Fibroblast of skin of right biceps (primary cell): ENCODE measurements at places on chromosomes 12 and 14.

DNA sequence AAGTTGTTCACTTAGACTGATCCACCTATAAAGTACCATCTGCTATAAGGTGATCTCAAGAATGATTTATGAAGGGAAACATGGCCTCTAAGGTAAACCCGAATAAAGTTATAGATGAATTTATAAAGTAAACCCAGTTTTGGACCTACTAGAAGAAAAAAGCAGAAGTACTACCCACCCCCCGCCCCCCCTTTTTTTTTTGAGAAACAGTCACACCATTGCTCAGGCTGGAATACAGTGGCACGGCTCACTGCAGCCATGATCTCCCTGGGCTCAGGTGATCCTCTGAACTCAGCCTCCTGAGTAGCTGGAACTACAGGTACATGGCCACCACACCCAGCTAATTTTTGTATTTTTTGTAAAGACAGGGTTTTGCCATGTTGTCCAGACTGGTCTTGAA lies 3.9 kb downstream of the ENTPD5 start:
- no peak for DNase-seq

GRCh38 chr12:117447665-117448366 lies 86.4 kb upstream of the NOS1 start:
- DNase-seq = no peak

- DNase-seq = peak; percentile 21
These were observed 2.6 kb upstream of the PPP1R1A start for GRCh38 chr12:54590978-54591591.

GRCh38 chr14:64707661-64708060 lies 3.4 kb downstream of the PLEKHG3 start:
- DNase-seq = peak; percentile 89

DNA sequence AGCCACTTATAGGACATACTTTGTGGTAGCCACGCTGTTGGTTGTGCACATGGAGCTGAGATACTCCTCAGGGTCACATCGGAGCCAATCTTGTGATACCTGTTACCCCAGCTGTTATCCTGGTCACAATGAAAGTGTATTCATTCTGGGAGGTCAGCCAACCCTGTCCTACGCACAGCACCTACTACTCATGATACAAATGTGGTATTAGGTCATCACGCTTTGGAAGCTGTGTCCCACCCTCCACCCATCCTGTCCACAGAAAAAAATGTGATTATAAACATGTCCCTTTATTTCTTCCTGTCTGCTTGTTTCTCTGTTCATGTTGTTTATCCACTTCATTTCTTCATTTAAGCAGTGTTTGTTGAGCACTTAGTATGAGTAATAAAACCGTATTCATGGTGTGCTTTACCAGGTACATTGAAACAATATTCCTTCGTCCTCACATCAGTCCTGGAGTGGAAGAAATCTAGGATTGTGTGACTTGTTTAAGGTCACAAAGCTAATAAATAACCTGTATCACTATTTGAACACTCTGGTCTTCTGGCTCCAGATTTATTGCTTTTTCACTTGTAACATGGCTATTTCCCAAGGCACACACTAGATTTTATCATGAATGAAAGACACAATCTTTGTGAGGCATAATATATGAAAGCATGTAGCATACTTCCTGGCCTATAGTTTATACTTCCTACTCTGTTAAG lies 73.1 kb downstream of the DERA start:
- DNase-seq = no peak

- DNase-seq = no peak
These were observed 138.1 kb upstream of the C14orf180 start for GRCh38 chr14:104441275-104442106.

DNA sequence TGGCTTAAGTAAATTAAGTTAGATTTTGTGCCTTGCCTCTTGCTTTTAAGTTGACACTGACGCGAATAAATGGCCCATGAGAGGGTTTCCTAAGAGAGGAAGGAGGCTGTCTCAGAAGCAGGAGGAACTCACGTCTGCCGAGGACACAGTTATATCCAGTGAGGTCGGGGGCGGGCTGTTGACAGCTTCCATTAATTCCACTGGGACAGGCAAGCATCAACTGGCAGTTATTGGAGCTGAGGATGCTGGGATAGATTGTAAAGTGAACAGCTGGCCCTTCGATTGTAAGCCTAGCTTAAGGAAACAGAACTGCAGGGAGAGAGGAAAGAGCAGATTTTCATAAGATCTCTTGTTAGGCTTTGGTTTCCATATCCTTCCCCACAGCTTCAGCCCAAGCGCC lies 399.2 kb downstream of the IPO8 start:
- no peak for DNase-seq

GRCh38 chr14:104766863-104767633 lies 14.1 kb downstream of the SIVA1 start:
- DNase-seq = no peak

DNA sequence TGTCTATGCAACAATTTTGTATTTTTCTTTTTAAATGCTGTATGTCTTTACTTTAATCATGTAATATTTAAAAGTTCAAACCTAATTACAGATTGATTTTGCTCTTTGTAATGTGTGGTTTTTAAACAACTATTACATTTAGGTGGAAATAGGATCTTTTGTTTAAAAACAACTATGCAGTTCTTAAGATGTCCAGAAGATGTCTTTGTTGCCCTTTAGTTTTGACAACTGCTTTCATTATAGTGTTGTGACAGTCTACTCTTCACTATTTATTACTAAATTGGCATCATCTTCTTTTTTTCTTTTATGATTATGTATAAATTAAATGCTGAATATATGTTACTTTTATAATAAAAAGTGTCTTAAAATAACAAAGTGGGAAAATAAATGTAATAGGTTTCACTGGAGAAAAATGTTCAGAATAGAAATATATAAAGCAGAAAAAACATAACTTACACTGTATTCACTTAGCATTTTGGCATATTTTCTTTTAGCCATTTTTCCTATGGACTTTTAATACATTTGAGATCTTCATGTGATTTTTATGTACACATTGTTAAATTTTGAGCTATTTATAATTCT lies 27.1 kb upstream of the PCNX4 start:
- peak; percentile 28 for DNase-seq

DNA sequence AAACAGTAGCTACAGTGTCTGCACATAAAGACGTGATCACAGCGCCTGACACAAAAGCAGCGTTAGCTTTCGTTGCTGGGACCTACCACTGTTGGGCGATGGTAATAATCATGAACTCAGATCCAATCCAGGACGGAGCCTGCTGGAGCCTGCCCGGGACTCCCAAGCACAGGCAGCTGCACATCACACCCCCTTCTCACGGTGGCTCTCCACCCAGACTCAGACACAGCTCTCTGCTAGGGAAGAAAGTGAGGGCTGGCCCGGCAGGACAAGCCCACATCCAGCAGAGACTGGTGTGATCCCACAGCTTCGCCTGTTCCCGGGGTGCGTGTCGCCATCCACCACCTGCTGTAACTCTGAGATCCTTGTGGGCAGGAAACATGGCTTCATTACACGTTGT lies 49.9 kb upstream of the FOXN3 start:
- no peak for DNase-seq

GRCh38 chr14:104011824-104012517 lies 69.6 kb upstream of the RD3L start:
- no peak for DNase-seq

- DNase-seq = no peak
These were observed 133.5 kb downstream of the CPNE8 start for GRCh38 chr12:38771871-38772270.

DNA sequence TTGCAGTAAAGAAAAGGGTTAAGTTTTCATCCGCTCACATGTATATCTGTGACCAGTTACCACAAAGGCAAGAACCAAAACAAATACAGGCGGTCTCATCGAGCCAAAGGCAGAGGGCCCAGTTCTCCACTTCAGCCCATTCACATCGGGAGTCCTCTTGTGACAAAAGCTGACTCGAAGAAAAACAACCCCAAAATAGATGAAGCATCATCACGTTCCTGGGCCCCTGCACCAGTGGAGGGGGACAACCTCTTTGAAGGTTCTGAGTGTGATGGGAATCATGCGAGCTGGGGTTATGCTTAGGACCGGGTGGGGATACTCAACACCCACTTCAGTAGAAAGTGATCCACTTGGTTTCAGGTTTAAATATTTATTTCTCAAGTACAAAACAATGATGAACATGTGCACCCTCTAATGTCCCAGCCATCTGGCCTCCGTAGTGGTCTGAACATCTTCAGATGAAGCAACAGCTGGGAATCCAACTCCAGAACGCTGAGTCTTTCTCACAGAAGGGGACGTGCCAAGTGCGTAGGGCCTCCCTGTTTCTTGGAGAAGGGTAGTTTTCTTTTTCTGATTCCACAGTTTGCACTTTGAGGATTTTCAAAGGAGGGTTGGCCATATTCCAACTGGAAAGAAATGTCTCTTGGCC lies 8.4 kb downstream of the GSC start:
- DNase-seq = no peak

DNA sequence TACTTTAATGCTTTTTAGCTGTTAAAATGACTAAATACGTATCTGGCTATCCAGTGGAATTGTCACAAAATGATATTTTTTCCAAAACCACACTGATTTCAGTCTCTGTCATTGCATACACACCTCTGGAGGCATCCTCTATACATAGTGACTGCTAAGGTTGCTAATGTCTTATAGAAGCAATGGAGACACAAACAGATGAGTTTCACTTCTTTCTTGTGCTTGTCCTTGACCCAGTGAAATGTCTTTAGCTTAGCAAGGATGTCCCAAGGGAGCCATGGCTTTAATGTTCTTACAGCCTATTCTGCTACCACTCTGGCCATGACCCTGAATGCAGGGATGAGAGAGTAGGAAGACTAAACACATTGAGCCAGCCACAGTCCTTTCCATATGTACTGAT lies 90.3 kb downstream of the TPH2 start:
- DNase-seq = no peak

- DNase-seq = peak; percentile 55
These were observed 164.6 kb upstream of the SLC16A7 start for GRCh38 chr12:59431266-59431665.

- peak; percentile 8 for DNase-seq
These were observed 69.8 kb downstream of the ATG14 start for GRCh38 chr14:55341781-55342180.

- DNase-seq = no peak
These were observed 34.6 kb upstream of the UBC start for GRCh38 chr12:124949066-124949465.
